Activated gamma-delta T cell treated with Interleukin-2 at 50 U/mL for 16 hours (primary cell): ENCODE measurements at places on chromosomes 3 and 15.

GRCh38 chr3:133367956-133368355, 31.9 kb upstream of the BFSP2 start:
- DNase-seq, result no peak

DNA sequence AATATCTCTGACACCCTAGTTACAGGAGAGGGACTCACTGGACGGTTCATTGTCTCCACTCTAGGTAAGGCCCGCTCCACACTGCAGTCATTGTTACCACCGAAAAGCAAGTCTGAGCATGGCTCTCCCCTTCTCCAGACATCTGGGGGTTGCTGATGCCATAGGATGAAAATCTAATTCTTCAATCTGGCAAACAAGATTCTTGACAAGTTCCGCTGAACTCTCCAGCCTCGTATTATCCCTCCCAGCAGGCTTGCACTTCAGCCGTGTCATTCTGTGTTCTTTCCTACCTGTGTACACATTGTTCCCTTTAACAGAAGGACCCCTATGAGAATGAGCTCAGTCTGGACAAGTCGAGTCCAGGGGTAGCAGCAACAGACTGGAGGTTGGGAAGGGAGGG, 152.3 kb upstream of the NR2E3 start:
- no peak for DNase-seq

DNA sequence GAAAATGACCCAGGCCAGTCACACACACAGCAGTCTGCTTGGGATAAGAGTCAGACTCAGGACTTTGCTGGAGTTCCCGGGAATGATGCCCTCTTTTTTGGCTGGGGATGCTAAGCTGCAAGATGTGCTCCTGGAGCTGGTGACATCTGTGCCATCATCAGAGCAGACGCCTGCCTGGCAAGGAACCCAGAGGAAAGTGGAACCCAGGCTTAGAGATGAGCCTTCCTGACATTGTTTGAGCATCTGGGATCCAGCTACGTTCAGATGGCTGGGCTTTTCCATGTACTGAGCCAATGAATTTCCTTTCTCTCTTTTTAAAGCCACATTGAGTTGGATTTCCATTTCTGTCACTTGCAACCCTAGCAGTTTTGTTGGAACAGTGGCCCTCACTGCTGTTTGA, 53.3 kb downstream of the EBLN2 start:
- no peak for DNase-seq

GRCh38 chr3:38137615-38138348, 679 bp upstream of the MYD88 start:
- DNase-seq, result no peak

DNA sequence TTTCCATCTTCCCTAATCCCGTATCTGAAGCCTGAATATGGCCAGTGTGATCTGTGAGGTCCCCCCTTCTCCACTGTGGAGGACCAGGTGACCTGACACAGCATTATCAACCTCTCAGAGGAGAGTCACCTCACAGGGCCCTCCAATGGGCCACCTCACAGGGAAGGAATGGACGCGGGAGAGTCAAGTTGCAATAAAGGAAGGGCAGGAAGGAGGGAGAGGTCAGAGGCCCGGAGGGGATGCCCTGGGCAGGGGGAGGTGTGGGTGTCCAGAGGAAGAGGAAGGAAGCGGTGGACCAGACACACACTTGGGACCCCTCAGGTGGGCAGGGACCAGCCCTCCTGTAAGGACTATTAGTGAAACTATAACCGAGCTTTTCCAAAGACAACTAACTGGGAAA, 14.6 kb upstream of the LRRC15 start:
- no peak for DNase-seq

- no peak for DNase-seq
Observed at GRCh38 chr3:58044691-58045483, 36.7 kb downstream of the FLNB start.

DNA sequence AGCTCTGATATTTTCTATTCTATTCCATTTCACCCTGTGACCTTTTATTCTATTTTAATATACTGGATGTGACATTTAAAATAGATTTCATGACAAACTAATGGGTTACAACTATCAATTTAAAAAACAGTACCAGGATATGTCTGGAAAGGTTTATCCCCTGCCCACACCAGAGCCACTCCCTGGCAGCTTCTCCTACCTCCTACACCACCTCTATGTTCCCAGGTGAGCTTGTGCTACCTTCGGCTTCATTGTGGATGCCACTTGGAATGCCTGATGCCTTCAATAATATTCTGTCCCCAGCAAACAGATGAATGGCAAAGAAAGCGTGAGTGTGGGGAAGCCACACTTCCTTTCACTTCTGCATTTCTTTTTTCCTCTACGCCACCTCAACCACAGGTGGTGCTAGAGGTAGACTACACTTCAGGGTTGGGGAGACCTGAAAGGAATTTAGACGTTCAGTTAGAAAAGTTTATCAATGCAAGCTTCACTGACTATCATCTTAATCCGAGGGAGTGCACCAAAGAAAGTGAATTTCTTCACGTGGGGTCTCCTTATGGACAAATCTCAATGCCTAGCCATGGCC, 213.0 kb downstream of the SSR3 start:
- no peak for DNase-seq

DNA sequence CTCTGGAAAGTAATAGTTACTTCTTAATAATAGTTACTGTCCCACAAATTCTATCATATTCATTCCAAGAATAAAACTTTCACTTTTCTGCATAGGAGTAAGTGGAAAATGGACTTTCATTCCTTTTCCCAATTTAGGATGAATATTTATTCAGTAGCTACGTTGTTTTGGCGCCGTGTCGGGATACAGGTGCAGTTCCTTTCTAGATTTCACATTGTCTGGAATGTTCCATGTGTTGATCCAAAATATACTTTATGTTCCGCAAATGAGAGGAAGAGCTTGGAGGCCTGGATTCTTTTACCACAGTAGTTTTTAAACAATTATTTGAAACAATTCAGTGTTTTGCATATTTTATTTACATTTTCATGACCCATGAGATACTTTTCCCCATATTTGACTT, 22.8 kb upstream of the PPARG start:
- DNase-seq, result no peak

GRCh38 chr15:49121901-49122300, 33.5 kb downstream of the COPS2 start:
- no peak for DNase-seq

DNA sequence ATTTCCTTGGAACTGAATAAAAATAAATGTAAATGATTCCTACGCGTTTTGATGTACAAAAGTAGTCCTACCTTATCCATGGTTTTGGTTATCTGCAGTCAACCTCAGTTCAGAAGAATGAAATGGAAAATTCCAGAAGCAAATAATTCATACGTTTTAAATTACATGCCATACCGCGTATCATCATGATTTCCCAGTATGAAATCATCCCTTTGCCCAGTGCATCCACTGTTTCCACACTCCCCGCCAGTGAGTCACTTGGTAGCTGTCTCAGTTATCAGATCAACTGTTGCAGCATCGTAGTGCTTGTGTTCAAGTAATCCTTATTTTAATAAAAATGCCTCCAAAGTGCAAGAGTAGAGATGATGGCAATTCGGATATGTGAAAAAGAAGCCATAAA, 9.1 kb upstream of the MFSD1 start:
- DNase-seq, result no peak

GRCh38 chr3:38313263-38313662, 31.2 kb downstream of the SLC22A14 start:
- no peak for DNase-seq

GRCh38 chr3:135944831-135945230, 20.7 kb upstream of the PPP2R3A start:
- DNase-seq, result no peak

DNA sequence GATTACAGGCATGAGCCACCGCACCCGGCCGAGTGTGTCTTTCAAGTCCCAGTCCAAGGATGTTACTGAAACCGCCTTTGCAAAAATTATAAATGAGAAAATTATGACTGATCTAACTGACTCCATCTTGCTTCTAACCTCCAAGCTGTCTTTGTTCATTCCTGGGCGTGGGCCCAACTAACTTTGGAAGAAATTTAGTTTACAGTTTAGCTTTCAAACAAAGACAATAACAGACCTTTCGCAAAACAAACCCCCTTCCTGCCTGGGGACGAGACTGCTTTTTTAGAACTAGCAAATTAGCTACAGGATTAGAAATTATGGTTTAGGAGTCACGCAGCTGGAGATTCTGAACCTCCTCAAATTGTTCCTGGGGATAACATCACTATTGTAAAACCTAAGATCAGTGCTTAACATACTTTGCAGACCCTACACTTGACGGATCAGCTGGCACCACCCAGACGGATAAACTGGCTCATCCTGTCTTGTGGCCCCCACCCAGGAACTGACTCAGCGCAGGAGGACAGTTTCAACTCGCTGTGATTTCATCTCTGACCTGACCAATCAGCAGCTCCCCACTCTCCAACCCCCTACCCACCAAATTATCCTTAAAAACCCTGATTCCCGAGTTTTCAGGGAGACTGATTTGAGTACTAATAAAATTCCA, 23.8 kb downstream of the NANOGP8 start:
- DNase-seq, result no peak

DNA sequence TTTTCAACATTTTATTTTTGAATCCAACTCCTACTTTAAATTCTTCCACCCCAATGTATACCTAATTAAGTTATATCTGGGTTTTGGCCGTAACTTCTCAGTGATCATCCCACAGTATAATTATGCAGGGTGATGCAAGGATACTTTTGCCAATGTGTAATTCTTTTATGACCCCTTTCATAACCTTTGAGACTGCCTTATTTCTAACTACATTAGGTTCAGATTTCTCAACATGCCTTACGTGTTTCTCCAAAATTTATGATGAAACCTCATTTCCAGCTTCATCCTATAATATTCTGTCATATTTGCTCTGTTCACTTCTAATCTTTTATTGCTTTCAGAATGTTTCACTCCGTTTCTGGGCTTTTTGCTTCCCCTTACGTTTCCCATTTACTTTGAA, 1229.6 kb upstream of the ALCAM start:
- no peak for DNase-seq

DNA sequence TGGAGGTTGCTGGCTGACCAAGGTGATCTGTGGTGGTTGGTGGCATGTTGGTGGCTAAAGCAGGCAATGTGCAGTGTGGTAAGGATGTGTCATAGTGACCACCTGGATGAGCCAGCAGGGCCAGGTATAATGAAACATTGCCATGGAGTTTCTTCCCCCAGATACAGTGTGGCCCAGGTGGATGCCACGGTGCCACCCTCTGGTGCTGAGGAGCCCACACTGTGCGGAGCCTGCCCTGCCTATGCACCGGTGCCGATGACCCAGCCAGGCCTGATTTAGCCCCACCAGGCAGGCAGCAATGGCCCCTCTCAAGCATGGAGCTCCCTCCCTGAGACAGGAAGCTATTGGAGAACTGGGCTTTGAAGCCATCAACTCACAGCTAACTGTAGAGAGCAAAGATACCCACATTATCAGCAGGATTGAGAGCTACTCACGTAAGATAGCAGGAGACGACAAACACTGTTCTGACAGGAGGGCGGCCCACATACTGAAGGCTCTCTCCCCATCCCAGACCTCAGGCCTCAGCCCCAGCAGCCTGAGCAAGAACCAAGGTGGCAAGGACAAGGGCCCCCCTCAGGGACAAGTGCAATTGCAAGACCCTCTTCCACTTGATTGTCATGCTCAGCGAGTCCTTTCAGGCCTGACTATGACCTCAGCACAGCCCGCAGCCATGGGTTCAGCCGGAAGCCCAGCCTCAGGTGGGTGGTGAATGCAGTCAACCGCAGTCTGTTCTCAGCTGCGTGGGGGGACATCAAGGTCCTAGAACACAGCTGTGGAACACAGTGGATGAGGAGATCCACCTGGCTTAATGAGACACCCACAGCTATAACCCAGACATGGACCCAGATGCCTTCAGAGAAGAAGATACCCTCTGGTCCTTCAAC, 82.8 kb upstream of the CDV3 start:
- peak; percentile 11 for DNase-seq

DNA sequence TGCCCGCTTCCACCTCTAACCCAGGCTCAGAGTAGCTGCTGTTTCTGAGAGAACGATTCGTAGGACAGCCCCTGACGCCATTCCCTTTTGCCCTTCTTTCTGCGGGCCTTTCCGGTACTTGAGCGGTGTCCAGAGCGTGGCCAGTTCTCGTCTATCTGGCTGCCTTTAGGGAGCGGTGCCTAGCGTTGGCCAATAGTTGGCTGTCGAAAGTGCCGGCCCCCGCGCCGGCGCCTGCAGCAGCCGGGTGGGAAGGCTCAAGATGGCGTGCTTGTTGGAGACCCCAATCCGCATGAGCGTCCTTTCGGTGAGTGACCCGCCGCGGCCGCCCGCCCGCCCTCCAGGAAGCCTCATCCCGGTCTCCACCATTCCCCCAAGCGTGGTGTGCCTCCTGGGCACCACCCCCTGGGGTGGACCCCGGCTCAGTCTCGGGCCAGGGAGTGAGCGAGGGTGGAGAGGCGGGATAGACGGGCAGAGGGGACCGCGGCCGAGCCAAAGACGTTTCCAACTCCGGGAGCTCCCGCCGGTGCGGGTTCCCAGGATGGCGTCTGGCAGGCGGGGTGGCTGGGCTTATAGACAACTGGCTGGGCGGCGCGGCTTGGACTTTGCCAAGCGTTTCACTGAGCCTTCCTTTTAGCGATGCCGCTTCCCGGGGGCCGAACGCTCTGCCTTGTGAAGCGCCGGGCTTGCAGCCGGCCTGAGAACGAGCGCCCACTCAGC, at the start of gene ARMC8:
Gene ARMC8, plus strand, starts transcription at position 6 of the 717 bp plus-strand sequence. Its CDS starts 254 bp downstream, at position 260.
- no peak for DNase-seq

- peak; percentile 23 for DNase-seq
Observed at GRCh38 chr3:33030802-33031201, 66.1 kb downstream of the GLB1 start.

DNA sequence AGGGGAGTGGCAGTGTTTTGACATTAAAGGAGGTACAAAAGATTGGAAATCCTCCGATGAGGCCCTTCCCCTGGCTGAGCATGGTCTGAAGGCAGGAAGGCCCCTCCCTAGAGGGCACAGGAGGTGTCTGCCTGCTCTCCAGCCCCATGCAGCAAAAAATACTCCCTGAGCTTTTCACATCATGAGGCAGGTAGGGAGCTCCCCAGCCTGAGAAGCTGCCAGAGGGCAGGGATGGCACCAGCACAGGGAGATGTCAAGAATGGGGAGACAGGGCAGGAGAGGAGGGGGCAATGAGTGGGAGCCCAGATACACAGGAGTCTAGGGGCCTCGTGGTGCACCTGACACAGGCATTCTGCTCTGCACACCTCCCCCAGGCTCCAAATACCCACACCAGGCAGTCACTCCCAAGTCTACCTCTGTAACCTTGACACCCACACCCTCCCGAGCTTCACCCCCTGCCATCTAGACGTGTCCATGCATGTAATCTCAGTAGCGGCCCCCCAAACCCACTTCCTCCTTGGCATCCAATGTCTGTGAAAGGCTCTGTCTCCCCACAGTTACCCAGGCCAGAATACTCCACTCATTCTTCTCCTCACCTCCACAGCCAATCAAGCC, 22.9 kb downstream of the GRAMD2A start:
- no peak for DNase-seq

GRCh38 chr3:178257491-178257890, 278.7 kb upstream of the KCNMB2 start:
- DNase-seq, result no peak

- no peak for DNase-seq
Observed at GRCh38 chr3:113165841-113166240, 45.5 kb upstream of the BOC start.

DNA sequence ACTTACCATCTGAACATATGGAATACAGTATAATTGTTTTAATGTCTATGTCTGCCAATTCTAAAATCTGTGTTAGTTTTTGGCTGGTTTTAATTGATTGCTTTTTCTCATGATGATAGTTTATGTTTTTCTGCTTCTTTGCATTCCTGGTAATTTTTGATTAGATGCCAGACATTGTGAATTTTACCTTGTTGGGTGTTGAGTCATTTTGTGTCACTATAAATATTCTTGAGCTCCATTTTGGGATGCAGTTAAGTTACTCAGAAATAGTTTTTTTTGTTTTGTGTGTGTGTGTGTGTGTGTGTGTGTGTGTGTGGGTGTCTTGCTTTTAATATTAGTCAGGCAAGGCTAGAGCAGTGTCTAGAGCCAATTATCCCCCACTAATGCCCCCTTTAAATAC, 818.8 kb upstream of the NR2F2 start:
- no peak for DNase-seq
